ENCODE measurements at places on chromosomes 4 and X. TPM values are rescaled to one million over a fixed set of nuclear protein-coding genes. Genes with fewer than 3 reads are reported as not detected.
A peak's percentile ranks its signal among the peaks of the same experiment; 100 is the strongest.

GRCh38 chrX:41634284-41634683 is 54.5 kb upstream of the GPR34 start:
- no peak overlapping the region for H3K27ac ChIP-seq
- DNase-seq = no peak
- no peak overlapping the region for H3K4me3 ChIP-seq
- no peaks in the 10 kb centered on the region for H3K36me3 ChIP-seq

DNA sequence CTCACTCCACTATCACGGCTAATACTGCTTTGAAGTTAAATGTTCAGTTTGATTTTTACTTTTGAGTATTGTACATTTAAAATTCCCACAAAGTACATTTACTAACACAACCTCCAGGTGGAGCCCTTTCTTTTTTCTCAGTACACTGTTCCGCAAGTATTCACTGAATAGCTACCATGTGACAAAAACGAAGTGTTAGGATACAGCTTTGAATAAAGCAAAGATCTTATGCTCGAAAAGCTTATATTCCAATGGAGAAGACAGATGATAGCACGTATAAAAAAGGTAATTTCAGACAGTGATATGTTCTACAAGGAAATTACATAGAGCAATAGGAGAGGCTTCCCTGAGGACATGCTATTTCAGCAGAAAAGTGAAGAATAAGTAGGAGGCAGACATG is 60.7 kb upstream of the ABCG2 start:
- H3K27ac ChIP-seq = no peak overlapping the region
- peak; percentile 58 for DNase-seq
- no peaks in the 10 kb centered on the region for H3K36me3 ChIP-seq
- no peaks in the 10 kb centered on the region for H3K27me3 ChIP-seq
- H3K4me3 ChIP-seq = no peak overlapping the region
- H3K4me1 ChIP-seq = no peaks in the 10 kb centered on the region

DNA sequence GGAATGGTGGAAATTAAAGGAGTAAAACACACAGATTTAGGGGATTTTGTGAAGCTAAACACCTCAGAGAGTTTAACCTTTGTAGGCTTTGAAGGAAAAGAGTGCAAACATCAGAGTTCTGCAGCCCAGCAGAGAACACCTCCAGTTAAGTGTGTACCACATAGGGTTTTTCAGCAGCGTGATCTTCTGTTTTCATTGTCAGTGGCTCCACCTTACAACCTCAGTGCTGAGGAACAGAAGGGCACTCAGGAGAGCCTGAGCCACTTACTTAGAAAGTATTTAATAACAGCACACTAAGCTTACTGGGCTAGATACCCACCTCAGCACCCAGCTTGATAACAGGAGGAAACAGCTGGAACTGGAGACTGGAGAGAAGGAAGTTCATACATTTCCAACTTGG is 2.0 kb upstream of the FBXW7 start:
- H3K27ac ChIP-seq = peak overlapping the region; percentile 90
- H3K4me3 ChIP-seq = peak overlapping the region; percentile 87
- H3K36me3 ChIP-seq = no peaks in the 10 kb centered on the region
- peaks cover 29% of the 10 kb centered on the region for H3K4me1 ChIP-seq

DNA sequence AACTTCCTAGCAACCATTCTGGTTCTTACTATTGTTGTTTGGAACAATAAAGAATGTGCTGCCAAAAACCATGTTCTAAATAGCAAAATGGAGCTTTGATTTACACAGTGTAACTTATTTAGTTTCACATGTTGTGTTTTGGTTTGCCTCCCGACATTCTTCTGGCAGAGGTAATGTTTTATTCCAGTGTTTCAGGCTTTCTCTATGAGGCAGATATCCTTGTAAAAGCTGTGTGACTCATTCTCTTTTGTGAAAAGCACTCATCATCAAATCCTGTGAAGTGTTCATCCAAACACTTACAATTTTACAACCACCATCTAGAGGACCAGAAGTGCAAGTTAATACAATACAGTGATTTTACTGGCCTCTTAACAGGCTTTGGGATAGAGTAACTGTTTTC is 219.0 kb upstream of the GIMD1 start:
- H3K36me3 ChIP-seq = no peaks in the 10 kb centered on the region
- no peak overlapping the region for H3K4me3 ChIP-seq
- no peak for DNase-seq

- DNase-seq = peak; percentile 36
- H3K27me3 ChIP-seq = no peaks in the 10 kb centered on the region
- no peaks in the 10 kb centered on the region for H3K36me3 ChIP-seq
- no peak overlapping the region for H3K4me3 ChIP-seq
These were observed 12.7 kb upstream of the PAQR3 start for GRCh38 chr4:78951862-78952472.

DNA sequence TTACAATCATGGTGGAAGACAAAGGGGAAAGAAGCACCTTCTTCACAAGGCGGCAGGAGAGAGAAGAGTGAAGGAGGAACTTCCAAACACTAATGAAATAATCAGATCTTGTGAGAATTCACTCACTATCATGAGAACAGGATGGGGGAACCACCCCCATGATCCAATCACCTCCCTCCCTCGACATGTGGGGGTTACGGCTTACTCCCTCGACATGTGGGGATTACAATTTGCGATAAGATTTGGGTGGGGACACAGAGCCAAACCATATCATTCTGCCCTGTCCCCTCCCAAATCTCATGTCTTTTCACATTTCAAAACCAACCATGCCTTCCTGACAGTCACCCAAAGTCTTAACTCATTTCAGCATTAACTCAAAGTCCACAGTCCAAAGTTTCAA is 88.7 kb upstream of the PGRMC2 start:
- no peak overlapping the region for H3K27ac ChIP-seq
- H3K4me1 ChIP-seq = no peaks in the 10 kb centered on the region
- H3K27me3 ChIP-seq = no peaks in the 10 kb centered on the region
- no peaks in the 10 kb centered on the region for H3K36me3 ChIP-seq
- no peak for DNase-seq
- H3K4me3 ChIP-seq = no peak overlapping the region

GRCh38 chr4:130074096-130074495 is 978.1 kb downstream of the C4orf33 start:
- no peaks in the 10 kb centered on the region for H3K27me3 ChIP-seq
- no peak for DNase-seq
- H3K4me1 ChIP-seq = no peaks in the 10 kb centered on the region
- H3K27ac ChIP-seq = no peak overlapping the region

CLIC2 gene
- 0.13 TPM for polyA plus RNA-seq

CXCR3 gene
- polyA plus RNA-seq = 1.5 TPM

DNAAF6 gene
- polyA plus RNA-seq = not detected
